Endothelial cell of coronary artery (primary cell): ENCODE measurements at places on chromosomes 3 and 15. TPM values are rescaled to one million over a fixed set of nuclear protein-coding genes. Genes with fewer than 3 reads are reported as not detected.

STRIT1 gene
- total RNA-seq, result not detected in 2 replicates

ARPP21 gene
- total RNA-seq, result 0.18 TPM in 1 of 2 replicates, not detected in the other

SPPL2A gene
- total RNA-seq, result 51.1 and 69.5 TPM in 2 replicates

ZDHHC19 gene
- total RNA-seq, result not detected in 2 replicates

P3H2 gene
- total RNA-seq, result 1.4 and 5.0 TPM in 2 replicates

MELTF gene
- 14.2 and 32.0 TPM in 2 replicates for total RNA-seq

CSPG4 gene
- total RNA-seq, result under 0.01 and 8.9 TPM in 2 replicates

PLA2G4D gene
- not detected in 2 replicates for total RNA-seq

HIGD1A gene
- total RNA-seq, result 109 and 125 TPM in 2 replicates

ATP10A gene
- 4.3 TPM in 1 of 2 replicates, not detected in the other for total RNA-seq

ISG20 gene
- 18.7 and 22.4 TPM in 2 replicates for total RNA-seq

DGKG gene
- total RNA-seq, result 0.09 and 0.19 TPM in 2 replicates

XYLB gene
- 3.2 and 3.5 TPM in 2 replicates for total RNA-seq

DAPK2 gene
- 2.8 and 3.2 TPM in 2 replicates for total RNA-seq

ROBO2 gene
- total RNA-seq, result 0.56 TPM in 1 of 2 replicates, not detected in the other

GOLGA8K gene
- total RNA-seq, result 0.09 and 0.28 TPM in 2 replicates

PLCH1 gene
- total RNA-seq, result 0.09 TPM in 1 of 2 replicates, not detected in the other

IL5RA gene
- total RNA-seq, result not detected in 2 replicates

RTP2 gene
- not detected in 2 replicates for total RNA-seq

MYO5A gene
- total RNA-seq, result 66.7 and 78.4 TPM in 2 replicates

BOC gene
- 0.09 TPM in 2 replicates for total RNA-seq

PCNP gene
- total RNA-seq, result 71.0 and 81.9 TPM in 2 replicates

UROC1 gene
- not detected in 2 replicates for total RNA-seq

HYAL2 gene
- total RNA-seq, result 442 and 623 TPM in 2 replicates

NRG4 gene
- not detected in 2 replicates for total RNA-seq

POLQ gene
- 4.0 and 6.8 TPM in 2 replicates for total RNA-seq

MAGEF1 gene
- total RNA-seq, result 7.6 and 7.8 TPM in 2 replicates

GATA2 gene
- 8.5 and 12.4 TPM in 2 replicates for total RNA-seq

LMAN1L gene
- total RNA-seq, result not detected in 2 replicates

GREM1 gene
- total RNA-seq, result 0.09 and 0.19 TPM in 2 replicates

FBXO40 gene
- total RNA-seq, result not detected in 2 replicates

NOX5 gene
- total RNA-seq, result under 0.01 TPM in 1 of 2 replicates, not detected in the other

C3orf20 gene
- under 0.01 TPM in 2 replicates for total RNA-seq

EOMES gene
- not detected in 2 replicates for total RNA-seq

SPATA12 gene
- total RNA-seq, result 0.09 and 0.18 TPM in 2 replicates

WNT5A gene
- total RNA-seq, result 0.09 and 0.75 TPM in 2 replicates

LMOD3 gene
- not detected in 2 replicates for total RNA-seq

DUOXA2 gene
- not detected in 2 replicates for total RNA-seq

TMC3 gene
- not detected in 2 replicates for total RNA-seq

UTS2B gene
- 0.56 TPM in 1 of 2 replicates, not detected in the other for total RNA-seq

CCDC39 gene
- under 0.01 TPM in 1 of 2 replicates, not detected in the other for total RNA-seq

LSAMP gene
- under 0.01 TPM in 1 of 2 replicates, not detected in the other for total RNA-seq
